Activated CD4-positive, alpha-beta T cell treated with anti-CD3 and anti-CD28 coated beads for 1 hour (primary cell): ENCODE measurements at places on chromosomes 12 and 14.

- DNase-seq, result no peak
These were observed 285.3 kb upstream of the CRY1 start for GRCh38 chr12:107378609-107379008.

GRCh38 chr12:67559751-67560150 lies 88.8 kb upstream of the DYRK2 start:
- no peak for DNase-seq

DNA sequence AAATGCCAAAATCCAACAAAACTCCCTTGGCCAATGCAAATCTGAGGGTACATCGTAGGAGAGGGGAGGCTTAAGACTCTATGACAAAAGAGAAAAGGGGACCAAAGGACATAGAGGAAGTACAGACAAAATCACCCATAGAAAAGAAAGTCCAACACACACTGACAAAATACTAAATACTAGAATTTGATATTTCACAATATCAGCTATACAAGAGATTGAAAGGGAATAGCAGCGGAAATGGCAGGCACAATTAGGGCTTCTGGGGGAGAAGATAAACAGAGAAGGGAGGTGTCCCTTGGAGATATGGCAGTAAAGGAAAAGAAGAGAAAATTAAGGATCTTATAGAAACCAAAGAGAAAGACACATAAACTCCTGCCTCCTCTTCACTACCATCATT lies 29.0 kb downstream of the ATP2B1 start:
- no peak for DNase-seq

DNA sequence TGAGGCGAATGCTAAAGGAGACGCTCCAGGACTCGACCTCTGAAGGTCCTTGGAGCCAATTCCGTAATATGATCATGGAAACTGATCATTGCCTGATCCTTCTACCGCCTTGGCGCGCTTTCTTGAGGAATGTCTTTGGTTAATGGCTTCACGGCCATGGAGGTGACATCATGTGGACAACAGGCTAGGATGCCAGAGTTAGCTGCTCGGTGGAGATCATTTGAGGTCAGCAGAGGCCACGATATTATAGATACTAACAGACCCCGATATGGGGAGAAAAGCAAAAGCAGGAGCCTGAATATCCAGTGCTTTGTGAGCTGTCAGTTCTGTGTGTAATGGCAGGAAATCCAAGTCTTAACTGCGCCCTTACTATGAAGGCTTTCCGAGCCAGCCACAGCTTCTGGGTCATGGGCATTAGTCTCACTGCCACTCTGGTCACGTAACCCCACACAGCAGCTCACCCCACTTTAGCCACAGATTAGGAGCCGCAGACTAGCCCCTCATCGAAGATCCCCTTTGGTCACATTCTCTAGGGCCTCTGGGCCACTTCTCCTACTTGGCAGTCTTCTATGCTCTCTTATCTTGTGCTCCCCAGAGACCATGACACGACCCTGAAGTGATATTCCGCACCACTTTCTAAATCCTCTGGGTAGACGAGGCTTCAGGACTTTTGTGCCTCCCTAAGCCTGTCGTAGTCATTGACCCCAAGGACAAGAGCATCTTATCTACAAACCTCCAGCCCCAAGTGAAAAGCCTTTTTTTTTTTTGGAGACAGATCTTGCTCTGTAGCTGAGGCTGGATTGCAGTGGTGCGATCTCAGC lies 724 bp upstream of the CS start:
- DNase-seq, result no peak

GRCh38 chr14:99660794-99661193 lies 15.9 kb downstream of the HHIPL1 start:
- no peak for DNase-seq

DNA sequence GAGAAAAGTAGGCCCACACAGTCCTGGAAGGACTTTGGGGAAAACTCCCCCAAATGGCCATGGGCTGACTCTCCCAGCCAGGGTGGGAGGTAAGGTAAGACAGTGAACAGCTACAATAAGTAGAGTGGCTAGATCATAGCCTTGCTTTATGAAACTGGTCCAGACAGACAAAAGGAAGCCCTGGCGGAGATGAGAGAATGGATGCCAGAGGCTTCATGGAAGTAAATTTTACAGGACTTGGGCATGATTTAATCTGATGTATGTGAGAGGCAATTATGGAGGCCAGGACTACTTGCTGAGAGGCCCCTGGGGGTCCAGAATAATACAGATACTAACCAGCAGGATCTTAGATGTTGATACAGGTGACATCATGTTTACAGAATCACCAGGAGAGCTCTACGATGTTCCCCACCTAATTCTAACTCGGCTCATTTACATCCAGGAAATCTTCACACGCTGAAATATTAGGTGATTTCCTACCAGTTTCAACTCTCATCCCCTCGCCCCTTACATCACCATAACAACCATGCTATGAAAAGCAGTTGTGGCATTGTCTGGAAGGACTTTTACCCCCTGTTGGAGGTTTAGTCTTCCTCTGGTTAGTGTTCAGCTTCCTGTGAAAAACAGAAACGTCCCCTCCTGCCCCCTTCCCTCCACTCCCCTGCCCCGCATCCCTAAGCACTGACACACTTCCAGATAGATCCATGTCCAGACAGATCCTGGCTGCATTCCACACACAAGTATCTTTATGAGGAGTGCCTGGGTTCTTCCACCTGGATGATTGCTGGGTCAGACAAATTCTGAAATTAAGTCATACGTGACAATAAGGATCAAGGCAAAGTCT lies 39.5 kb upstream of the NT5DC3 start:
- DNase-seq, result no peak

DNA sequence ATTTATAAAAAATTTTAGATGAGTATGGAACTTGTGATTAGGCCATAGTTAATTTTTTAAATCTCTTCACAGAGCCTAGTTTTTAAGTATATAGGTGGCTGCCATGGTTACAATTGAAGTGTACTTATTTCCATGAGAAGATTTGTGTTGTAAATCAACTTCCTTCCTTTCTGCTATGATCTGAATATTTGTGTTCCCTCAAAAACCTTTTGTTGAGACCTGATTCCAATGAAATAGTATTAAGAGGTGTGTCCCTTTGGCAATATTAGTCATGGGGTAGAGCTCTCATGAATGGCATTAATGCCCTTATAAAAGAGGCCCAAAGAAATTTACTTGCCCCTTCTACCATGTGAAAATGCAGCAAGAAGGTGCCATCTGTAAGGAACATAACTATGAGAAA lies 28.8 kb downstream of the ETNK1 start:
- DNase-seq, result no peak

- no peak for DNase-seq
These were observed 2.3 kb downstream of the JDP2 start for GRCh38 chr14:75430116-75430515.

DNA sequence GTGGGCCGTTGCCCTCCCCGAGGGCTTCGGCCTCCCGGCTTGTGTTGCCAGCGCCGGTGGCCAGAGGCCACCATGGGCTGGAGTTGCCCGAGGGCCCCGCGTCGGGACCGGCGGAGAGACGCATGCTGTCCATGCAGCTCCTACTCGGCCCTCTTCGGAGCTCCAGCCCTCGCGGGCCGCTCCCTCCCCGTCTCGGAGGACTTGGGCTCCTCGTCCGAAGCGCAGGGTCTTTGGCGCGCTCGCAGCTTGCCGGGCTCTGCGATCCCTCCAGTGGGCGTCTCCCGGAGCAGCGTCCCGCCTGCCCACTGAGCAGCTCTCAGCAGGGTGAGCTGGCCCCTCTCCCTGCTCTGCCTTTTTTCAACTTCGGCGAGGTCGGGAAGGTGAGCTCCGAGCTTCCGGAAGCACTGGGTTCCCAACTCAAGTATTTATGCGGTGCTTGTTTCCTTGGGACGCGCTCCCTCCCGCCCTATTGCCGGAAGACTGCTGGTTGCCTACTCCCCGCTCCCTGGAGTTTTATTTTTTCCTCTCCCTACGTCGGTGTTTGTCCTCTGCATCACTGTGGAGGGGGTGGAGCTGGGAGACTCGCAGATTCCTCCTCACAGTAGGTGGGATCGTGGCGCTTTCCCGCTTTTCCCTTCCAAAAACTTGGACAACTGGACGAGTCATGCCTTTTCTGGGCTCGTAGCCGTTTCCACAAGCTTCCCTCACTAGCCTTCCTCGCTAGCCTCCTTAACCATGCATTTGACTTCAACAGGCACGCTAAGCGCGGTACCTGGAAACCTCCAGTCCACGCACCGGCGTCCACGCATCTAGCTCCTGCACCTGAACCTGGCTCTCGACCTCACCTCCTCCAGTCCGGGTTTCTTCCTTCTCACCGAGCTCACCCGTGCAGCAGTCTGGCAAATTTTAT lies at the start of gene AVPR1A:
Gene AVPR1A, minus strand, starts transcription at position 489 of the 910 bp plus-strand sequence. Its CDS starts 365 bp downstream, at position 124.
- no peak for DNase-seq

DNA sequence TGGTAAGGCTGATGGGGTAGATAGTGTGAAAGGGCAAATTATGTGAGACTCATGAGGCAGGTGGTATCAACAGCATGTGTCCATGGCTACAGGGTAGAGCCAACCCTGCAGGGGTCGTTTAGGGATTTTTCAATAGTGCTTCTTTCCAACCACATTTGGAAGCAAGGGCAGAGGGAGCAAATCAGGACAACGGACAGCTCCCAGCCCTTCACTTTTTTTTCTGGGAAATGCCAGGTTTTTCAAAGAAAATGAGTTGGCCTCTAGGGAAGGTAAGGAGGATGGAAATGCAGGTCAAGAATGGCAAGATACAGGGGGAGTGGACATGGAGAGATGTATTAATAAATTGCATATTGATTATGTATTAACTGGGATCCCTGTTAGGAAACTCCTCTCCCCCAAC lies 4.9 kb upstream of the CMA1 start:
- no peak for DNase-seq

DNA sequence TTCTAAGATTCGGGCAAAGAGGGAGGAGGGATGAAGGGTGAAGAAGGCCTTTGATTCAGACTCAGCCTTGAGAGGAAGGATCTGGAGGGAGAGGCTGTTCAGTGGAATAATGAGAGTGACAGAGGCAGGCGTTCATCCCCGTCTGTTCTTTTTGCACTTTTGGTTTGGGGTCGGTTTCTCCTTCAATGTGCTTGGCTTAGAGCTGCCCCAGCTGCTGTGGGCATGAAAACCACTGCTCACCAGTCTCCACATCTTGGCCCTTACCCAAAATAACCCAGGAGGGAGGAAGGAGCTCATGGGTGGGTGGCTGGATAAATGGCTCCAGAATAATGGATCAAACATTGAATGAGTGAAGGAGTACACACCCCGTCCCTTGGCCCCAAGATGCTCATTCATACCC lies 261.7 kb upstream of the FKBP4 start:
- no peak for DNase-seq

DNA sequence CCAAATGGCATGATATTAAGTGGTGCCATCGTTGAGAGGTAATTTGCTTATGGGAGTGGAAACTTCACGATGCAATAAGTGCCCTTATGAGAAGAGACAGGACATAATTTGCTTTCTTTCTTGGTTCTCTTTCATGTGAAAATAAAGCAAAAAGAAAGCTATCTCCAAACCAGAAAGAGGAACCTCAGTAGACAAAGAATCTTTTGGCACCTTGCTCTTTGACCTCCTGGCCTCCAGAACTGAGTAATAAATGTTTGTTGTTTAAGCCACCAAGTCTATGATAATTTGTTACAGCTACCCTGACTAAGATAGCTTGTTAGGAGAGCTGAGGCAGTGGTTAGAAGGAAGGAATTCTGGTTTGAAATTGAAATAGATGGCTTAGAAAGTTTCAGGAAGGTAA lies 39.6 kb downstream of the CCER1 start:
- no peak for DNase-seq

DNA sequence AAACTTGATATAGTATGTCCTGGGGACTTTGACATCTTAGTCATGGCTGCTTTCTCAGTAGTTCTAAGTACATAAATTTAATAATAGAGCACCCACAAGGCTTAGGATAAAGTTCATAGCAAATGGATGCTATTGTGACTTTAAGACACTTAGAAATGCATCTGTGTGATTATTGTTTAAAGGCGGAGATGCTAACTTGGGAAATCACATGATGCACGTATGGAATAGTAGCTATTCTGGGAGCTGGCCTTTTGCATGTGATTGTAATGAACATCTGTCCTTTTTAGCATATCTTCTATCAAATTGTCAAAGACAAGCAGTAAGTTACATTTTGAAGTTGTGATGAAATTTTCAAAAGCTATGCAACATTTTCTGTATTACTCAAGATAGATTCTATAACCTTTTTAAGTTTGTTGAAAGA lies 46.7 kb upstream of the ATP2A2 start:
- no peak for DNase-seq

DNA sequence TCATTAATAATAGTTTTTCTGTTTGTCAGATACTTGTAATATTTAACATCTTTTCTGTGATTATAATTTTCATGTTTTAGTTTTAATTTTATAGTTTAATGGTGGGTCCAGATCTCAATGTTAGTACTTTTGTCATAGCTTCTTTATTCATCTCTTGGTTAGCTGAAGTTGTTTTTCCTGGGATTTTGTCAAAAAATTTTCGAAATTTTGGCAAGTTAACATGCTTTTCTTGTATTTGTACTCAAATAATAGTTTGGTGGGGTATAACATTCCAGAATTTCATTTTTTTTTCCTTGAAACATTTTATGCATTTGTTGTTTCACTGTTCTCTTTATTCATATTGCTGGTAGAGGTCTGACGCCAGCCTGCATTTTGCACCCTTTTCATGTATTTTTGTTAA lies 45.5 kb downstream of the KTN1 start:
- no peak for DNase-seq

GRCh38 chr14:76439237-76439775 lies 63.4 kb downstream of the ESRRB start:
- DNase-seq, result no peak
